ENCODE measurements at places on chromosomes 12 and 14. TPM values are rescaled to one million over a fixed set of nuclear protein-coding genes. Genes with fewer than 3 reads are reported as not detected.

Gene SLCO1A2
- 0.33 TPM for polyA plus RNA-seq

Gene DBX2
- not detected for polyA plus RNA-seq

Gene NPFF
- polyA plus RNA-seq = 0.45 TPM

Gene CISTR
- not detected for polyA plus RNA-seq

Gene HHIPL1
- 0.64 TPM for polyA plus RNA-seq

Gene SERPINA4
- not detected for polyA plus RNA-seq

Gene SRRM4
- 0.01 TPM for polyA plus RNA-seq
